A549 treated with Mapracorat at 1 μM for 4 hours (cell line): ENCODE measurements at places on chromosomes 7 and 10. TPM values are rescaled to one million over a fixed set of nuclear protein-coding genes. Genes with fewer than 3 reads are reported as not detected.

HMX3 gene
- not detected in 5 replicates for total RNA-seq

RHBDD2 gene
- 80.2 to 97.0 TPM (median 91.0 TPM) in 5 replicates for total RNA-seq

MMP21 gene
- total RNA-seq: 0.08 to 0.11 TPM in 2 of 5 replicates, not detected in the others

FAM13C gene
- 0.08 to 0.39 TPM (median 0.24 TPM) in 4 of 5 replicates, not detected in the other for total RNA-seq

ASAH2B gene
- total RNA-seq: 3.2 to 5.3 TPM (median 3.7 TPM) in 5 replicates

DNAH11 gene
- 0.04 to 0.43 TPM (median 0.20 TPM) in 5 replicates for total RNA-seq

TMEM178B gene
- total RNA-seq: 1.3 to 1.9 TPM (median 1.5 TPM) in 5 replicates
